Cardiac septum (tissue), 1 donor: ENCODE measurements at places on chromosomes 4 and X.
A peak's percentile ranks its signal among the peaks of the same experiment; 100 is the strongest.

DNA sequence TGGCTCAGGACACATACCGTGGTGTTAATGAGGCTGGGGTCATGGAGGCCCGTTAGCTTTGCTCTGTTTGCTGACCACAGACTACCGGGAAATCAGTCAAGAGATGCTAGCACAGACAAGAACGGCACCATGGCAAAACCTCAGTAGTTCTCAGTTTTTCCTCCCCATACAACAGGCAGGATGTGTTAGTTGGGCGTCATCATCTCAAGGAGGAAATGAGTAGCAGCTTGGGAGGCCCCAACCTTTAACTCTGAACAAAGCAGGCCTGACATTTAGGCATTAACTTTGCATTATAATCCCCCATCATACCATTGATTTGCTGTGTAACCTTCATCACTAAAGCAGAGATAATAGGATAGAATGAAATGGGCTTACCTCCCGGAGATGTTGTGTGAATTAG lies 714.2 kb downstream of the RPA4 start:
- DNase-seq = no peak

DNA sequence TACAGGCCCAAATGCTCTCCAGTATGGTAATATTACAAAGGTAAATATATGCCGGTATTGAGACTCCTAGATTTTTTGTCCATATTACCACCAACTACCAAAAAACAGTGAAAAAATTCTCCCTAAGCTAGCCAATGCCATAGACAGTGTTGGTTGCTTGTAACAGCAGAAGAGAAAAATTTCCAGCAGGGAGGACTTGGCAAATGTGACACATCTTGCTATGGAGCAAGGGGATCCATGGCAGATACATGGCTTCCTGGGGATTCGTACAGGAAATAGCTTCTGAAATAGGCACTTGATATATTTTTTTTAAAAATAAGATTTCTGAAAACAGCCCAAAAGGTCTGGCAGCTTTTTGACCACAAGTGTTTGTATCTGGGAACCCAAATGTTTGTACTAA lies 14.6 kb downstream of the SLITRK4 start:
- DNase-seq = no peak

DNA sequence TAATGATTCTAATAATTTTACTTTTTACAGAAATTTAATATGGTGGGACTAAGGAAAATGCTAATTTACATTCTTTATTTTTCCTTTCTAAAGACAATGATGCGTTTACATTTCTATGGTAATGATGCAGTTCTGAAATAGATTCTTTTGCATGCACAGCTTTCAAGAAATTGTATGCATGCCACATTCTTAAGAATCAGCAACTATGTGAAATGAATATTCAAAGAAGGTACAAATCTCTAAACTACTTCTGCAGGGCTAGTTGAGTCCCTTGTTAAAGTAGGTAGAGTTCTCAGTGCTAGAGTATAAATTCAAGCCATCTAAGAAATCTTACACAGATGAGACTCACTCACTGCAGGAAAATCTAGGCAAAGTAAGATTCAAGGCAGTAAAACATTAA lies 24.5 kb upstream of the GRID2 start:
- no peak for DNase-seq

- no peak for DNase-seq
Measured at GRCh38 chrX:17027931-17028330, 81.5 kb downstream of the REPS2 start.

DNA sequence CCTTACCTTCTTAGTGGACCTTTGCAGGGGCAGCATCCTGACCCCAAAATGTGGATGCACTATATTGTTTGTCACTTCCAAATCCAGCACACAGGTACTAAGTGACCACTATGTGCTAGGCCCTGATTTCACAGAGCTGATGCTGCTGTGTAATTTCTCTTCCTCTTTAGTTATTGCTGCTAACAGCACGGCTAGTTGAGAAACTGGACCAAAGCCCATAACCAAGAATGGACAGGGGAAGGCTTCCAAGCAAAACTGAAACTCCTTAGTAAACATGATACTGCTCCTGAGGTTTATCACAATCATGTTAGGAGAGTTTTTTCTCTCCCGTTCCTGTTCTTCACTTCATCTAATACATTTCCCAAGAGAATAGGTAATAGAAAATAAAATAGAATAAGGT lies 172.9 kb upstream of the TTC29 start:
- DNase-seq = no peak

- no peak for DNase-seq
Measured at GRCh38 chrX:3748052-3748559, 34.7 kb upstream of the PRKX start.

GRCh38 chr4:73607375-73608033 lies 12.7 kb downstream of the RASSF6 start:
- no peak for DNase-seq

GRCh38 chr4:144223661-144224060 lies 83.1 kb upstream of the GYPA start:
- DNase-seq = no peak

- peak; percentile 84 for DNase-seq
Measured at GRCh38 chr4:108018040-108018883, 28.6 kb downstream of the HADH start.

DNA sequence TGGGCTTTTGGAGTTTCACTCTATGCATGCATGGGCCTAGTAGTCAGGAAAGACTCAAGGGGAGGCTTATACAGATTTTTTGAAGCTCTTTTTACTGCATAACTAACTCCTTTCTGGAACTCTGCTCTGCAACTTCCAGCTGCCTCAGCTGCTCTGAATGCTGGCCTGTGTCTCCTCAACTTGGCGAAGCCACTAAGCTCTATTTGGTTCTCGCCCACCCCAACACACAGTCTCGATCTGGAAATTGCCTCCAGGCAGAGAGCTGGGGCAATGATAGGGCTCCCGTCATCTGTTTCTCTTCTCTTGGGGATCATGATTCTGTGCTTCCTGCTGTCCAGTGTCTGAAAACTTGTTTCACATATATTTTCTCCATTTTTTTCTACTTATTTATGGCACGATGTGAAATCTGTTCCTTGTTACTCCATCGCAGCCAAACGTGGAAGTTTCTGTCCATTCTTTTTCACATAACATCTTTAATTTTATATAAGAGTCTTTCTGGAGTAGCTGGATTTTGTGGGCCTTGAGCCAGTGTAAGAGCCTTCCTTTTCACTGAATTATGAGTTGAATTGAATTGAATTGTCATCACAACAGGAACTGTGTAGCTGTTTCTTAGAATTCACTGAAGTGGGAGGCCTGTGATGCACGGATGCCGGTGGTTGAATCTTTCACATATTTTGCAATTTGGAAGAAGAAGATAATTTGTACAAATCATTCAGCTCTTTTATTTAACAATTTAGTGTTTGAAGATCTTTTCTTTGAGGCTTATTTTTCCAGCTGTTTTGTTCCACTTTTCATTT lies 9.0 kb downstream of the ZNF275 start:
- no peak for DNase-seq

DNA sequence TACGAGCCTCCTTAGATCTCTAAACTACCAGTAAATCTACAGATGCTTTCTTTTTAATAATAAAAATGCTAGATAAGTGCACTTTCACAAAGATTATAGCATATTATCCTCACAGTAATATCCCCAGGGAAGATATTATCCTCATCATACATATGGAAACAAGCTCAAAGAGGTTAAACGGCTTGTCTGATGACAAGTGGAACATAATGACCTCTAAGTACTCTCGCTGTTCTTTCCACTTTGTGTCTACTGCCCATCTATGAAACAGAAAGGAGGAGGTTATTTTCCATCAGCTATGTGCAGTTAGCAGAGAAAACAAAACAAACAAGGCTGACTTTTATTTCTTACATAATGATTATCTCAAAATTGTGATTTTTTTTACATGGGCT lies 42.8 kb upstream of the PRDM8 start:
- no peak for DNase-seq

DNA sequence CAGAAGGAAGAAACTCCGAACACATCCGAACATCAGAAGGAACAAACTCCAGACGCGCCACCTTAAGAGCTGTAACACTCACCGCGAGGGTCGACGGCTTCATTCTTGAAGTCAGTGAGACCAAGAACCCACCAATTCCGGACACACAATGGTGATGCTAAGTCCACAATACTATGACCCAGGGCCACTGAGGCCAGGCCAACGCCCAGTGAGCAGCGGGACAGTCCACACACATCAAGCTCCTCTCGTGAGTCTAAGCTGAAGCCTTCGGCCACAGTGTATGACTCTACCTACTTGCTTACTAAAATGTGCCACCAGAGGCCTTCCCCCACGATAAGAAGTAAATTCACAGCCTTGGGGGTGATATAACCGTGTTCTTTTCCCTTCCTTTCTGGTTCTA lies 10.2 kb upstream of the CDKN2AIP start:
- no peak for DNase-seq

DNA sequence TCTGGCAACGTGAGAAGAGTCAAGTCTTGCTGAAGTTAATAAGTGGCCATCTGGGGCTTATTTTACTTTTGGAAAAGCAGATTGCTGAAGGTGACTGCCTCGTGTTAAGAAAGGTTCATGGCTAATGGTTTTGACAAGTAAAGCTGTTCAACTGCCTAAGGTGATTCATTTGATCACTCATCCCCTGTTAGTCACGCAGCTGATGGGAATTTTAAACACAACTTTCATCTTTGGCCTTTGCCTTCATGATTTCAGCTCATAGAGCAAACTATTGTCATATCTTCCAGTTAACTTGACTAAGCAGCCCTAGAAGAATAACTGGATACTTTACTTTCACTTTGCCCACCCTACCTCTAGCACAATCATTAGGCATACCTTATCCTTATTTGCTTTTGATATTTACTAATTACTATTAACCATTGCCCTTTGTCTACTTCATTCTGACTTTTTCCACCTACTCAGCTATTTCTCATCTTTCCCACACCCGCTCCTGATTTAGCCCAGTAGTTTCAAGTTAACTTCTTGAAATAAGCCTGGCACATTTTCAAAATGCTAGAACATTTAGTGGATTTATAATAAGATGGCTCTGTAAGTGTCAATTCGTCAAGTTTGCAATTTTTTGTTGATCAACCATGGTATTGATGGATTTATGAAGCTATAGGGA lies 170.6 kb upstream of the S100G start:
- DNase-seq = no peak

DNA sequence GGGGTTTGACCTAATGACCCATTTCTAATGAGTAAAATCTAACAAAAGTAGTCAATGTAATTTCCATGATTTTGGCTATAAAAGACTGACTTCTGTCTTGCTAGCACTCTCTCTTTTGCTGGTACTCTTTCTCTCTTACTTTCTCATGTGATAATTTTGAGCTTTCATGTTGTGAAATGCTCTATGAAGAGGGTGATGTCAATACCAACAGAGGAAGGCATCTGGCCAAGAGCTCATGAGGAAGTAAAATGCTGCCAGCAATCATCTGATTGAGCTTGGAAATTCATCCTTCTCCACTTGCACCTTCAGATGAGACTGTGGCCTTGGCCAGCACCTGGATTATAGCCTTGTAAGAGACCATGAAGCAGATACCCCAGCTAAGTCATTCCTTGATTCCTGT lies 347.7 kb downstream of the HS3ST1 start:
- no peak for DNase-seq
